ENCODE measurements at places on chromosomes 6 and 20.

DNA sequence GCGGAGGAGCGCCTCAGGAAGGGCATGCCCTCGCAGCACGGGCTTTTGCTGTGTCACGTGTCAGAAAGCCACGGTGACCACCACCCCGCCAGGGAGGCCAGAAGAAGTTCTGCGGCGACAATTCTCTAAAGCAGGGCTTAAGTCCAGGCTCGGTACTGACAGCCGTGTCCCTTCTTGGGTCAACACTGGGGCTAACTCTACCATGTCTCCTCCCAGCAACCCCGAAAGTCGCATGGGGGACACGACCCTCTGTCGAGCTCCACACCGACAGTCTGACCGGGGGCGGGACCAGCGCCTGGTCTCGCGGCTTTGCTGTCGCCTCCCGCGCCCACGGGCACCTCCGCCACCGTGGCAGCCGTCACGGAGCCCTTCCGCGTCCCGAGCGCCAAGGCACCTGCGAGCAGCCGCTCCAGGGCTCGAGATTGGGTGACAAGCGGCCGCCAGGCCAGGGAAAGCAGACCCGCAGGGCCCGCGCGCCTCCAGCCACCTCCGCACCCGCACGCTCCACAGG is 534 bp downstream of the NANP start:
- peak; percentile 33 for DNase-seq

DNA sequence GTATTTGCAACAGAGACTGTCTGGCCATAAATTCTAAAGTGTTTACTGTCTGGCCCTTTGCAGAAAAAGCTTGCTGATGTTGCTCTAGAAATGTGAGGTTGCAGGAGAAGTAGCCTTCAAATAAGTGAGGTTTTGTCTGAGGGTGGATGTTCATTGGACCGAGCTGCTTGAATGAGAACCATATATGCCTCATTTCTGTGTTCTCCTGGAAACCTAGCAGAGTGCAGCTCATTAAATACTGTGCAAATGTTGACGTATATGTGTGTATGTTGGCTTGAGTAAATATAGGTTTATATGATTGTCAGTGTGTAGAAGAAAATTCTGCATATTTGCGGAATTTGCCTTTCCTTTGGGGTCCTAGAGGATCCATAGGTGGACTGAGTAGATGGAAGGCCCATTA is 39.0 kb downstream of the CHMP4B start:
- DNase-seq: no peak

DNA sequence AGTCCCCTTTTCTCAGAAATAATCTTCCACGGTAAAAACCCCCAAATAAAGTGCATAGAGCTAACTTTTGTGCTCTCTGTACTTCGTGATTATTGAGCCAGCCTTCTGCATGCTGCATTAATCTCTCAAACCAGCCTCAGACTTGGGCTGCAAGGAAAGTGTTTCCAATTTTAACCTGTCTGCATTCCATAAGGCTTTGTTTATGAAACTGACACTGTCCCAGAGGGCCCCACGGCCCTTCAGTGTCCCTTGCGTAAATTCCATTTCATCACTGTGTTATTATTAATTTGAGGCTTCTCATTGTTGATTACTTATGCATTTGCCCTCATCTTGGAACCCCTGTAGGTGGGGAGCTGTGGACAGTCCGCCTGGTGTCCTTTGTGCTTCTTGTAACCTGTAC is 15.6 kb upstream of the SNRPB2 start:
- no peak for DNase-seq

DNA sequence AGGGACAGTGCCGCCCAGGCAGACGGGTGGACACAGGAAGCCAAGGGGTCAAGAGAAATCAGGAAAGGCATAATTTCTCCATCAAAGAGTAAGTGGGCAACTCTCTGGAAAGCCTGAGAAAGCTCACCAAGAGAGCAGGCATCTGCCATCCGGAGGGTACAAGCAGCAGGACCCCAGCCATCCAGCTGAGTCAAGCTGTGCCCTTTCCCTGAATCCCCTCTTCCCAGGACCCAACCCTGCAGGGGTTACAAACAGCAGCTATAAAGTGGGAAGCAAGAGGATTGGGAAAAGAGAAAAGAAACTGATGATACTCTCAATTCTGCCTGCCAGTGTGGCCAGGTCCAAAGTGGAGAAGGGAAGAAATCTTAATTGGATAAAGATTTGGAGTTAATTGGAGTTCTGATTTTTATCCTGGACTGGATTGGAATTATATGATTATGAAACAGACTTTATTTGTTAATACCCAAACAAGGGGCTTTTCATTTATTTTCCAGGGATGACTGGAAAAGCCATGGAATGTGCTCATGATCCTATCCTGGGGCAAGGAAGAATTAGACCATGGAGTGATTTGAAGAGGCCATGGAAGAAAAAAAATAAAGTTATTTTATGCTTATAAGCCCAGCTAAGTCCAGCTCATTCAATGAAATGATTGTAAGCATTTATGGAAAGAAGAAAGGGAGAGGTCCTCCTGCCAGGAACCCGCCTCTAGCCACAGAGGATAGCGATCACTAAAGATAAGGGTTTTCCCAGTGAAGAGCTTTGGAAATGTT is 34.9 kb downstream of the NHLRC1 start:
- DNase-seq: no peak

DNA sequence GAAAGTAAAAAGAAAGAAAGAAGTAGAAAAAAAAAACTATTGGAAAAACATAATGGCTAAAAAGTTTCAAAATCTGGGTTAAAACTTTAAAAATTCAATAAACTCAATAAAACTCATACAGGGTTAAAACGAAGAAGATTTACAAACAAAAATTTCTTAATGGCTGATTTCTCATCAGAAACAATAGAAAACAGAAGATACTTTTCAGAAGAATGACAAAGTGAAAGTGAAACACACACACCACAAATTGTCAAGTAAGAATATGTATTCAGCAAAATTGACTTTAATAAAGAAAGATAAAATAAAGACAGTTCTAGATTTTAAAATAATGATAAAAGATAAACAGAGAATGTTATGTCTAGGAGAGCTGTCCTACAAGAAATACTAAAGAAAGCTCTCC is 618.9 kb upstream of the GJE1 start:
- no peak for DNase-seq

DNA sequence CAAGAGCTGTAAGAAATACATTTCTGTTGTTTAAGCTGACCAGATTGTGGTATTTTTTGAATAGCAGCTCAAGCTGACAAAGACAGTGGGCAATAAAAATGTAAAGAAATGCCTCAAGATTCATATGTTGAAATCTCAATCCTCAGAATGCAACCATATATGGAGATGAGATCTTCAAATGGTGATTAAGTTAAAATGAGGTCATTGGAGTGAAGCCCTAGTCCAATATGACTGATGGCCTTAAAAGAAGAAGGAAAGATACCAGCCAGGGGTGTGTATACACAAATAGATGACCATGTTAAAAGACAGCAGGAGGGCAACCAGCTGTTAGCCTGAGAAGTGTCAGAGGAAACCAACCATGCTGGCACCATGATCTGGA is 7.1 kb upstream of the DDO start:
- no peak for DNase-seq

DNA sequence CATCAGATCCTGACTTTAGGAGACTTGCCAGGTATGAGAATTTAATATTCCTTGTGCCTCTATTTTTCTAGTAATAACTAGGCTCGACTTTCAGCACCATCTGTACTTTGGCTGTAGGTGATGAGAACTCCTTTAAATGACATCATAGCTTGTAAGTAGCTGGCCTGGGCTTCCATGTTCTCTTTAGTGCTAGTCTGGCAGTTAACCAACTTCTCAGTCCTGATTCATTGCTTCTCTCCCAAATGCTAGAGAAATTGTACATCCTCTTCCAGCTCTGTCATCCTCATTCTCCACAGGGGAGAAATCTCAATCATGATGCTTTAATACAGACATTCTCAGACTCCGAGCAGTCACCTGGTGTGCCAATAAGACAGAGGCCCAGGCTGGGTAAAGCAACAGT is 143.5 kb upstream of the MOCS1 start:
- no peak for DNase-seq

- DNase-seq: no peak
These were observed 1074.3 kb downstream of the KIF16B start for GRCh38 chr20:15498926-15499325.

GRCh38 chr20:51462566-51463276 is 79.8 kb downstream of the NFATC2 start:
- peak; percentile 91 for DNase-seq

GRCh38 chr6:87558446-87558845 is 31.3 kb downstream of the RARS2 start:
- no peak for DNase-seq

DNA sequence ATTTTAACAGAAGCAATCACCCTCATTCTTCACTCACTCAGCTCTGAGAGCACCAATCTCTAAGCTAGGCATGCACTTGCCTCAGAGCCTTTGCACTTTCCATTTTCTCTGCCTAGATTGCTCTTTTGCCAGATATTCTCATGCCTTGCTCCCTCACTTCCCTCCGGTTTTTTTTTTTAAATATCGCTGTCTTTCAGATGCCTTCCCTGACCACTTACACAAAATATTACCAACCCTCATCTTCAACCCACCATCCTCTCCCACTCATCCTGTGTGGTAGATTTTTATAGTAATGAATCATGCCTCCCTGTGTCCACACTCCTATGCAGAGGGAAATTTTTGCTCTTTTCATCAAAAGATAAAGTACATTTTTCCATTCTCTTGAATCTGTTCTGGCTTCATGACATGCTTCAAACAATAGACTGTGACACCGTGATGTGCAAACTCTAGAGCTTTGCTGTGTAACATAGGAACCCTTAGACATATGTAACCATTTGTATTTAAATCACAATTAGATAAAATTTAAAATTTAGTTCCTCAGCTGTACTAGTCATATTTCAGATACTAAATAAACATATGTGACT is 437.1 kb downstream of the UTRN start:
- DNase-seq: no peak

- DNase-seq: no peak
These were observed 211.8 kb downstream of the CDKAL1 start for GRCh38 chr6:20746024-20746423.

DNA sequence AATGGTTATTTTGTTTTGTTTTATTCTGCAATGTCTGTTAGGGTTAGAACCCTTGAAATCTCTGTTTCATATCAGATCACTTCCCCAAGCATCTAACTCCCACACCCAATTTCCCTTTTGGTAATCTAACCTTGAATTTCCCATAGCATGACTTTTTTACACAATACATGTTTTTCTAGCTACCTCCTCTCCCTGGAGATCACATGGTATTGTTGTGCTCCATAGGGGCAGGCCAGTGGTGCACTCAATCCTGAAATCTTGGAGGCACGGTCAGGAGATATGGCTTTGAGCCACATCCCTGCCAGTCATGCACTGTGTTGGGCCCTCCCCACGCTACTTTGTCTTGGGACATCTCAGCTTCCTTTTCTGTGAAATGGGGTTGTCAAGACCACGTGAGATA is 36.7 kb upstream of the NNAT start:
- DNase-seq: no peak

DNA sequence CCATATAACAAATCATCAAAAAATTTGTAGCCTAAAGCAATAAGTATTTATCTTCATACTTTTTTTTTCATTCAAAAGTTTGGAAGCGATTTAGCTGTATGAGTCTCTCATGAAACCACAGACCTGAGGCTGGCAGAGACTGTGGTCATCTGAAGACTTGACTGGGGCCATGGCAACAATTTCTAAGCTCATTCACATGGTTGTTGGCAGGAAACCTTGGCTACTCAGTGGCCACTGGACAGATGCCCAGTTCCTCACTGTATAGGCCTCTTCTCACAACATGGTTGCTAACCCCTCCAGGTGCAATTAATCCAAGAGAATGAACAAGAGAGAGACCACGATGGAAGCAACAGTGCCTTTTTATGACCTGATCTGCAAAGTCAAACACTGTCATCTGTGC is 235.9 kb downstream of the BTBD3 start:
- no peak for DNase-seq

GRCh38 chr6:136180704-136181511 is 69.2 kb downstream of the MTFR2 start:
- no peak for DNase-seq

GRCh38 chr6:134821397-134821796 is 128.5 kb downstream of the ALDH8A1 start:
- DNase-seq: no peak

GRCh38 chr20:8255945-8256632 is 124.0 kb downstream of the PLCB1 start:
- DNase-seq: no peak

- no peak for DNase-seq
These were observed 34.7 kb downstream of the KCNK17 start for GRCh38 chr6:39279539-39279938.

- no peak for DNase-seq
These were observed 56.3 kb downstream of the EZR start for GRCh38 chr6:158762787-158763433.

DNA sequence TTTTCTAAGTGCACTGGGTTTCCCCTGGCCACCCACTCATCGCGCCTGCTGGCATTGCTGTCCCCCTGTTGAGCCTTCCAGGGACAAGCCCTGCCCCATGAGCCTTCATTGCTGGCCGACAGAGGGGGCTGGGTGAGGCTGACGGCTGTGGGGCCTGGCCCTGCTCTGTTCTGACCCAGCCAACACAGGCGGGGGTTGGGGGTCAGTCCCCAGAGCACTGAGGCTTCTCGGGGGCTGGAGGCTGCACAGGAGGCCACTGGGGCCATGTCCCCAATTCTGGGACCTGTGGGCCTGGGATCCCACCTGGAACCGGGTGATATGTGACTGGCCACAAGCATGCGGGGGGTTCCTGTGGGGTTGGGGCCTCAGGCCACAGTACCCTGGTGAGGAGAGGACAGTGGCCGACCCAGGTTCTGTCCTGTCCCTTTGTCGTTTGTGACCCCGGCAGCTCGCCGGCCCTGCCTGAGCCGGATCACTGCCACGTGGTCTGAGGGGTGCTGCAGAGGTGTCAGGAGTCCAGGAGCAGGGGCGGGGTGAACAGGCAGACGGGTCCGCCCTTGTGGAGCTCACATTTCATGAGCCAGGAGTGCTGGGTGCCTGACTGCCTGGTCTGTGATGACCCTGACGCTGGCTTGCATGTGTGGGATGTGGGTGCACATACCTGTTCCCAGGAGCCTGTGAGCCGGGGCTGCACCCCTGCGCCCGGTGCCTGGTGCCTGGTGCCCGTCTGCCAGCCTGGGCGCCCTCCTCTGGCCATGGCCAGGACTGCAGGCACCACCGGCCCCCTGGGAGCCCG is 2.1 kb upstream of the COL20A1 start:
- no peak for DNase-seq

DNA sequence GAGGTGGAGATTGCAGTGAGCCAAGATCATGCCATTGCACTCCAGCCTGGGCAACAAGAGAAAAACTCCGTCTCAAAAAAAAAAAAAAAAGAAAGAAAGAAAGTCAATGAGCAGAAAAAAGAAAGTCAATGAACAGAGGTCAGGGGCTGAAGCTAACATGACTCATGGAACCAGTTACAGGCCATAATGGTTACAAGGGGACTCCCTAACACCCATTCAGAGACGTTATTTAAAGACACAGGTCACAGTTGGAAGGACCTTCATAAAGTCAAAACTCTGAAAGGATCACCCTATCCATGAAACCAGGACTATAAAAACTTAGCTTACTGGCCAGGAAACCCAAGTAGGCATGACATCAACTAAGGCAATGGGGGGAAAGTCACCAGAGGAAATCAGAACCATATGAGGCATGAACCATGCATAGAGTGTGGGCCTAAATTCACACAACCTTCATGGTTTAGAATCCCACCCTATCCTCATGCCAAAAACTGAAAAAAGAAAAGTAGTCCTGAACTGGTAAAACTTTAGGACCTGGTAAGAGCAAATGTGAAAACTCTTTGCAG is 18.2 kb downstream of the FBXL4 start:
- DNase-seq: no peak
